ENCODE measurements at places on chromosomes 11 and 22.

DNA sequence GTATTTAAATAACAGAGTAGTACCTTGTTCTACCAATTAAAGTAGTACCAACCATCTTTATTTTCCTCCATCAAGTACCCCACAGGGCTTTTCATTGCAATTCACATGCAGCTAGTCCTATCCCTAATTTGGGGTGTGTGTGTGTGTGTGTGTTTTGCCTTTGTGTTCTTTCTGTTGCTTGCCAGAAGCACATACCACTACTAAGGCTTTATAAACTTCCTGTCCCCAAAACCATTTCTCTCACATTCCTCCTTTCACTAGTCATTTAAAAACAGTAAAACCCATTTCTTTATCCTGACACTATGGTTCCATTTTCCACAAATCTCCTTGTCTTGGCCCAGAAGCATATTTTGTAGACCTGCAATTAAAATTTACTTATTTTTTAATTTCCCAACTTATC lies 54.6 kb downstream of the SLC36A4 start:
- DNase-seq = no peak

- DNase-seq = no peak
Measured at GRCh38 chr11:128714881-128715280, 21.0 kb downstream of the FLI1 start.

GRCh38 chr22:30628491-30628890 lies 7.1 kb upstream of the SLC35E4 start:
- no peak for DNase-seq

- no peak for DNase-seq
Measured at GRCh38 chr22:37219533-37219932, 7.3 kb upstream of the SSTR3 start.

DNA sequence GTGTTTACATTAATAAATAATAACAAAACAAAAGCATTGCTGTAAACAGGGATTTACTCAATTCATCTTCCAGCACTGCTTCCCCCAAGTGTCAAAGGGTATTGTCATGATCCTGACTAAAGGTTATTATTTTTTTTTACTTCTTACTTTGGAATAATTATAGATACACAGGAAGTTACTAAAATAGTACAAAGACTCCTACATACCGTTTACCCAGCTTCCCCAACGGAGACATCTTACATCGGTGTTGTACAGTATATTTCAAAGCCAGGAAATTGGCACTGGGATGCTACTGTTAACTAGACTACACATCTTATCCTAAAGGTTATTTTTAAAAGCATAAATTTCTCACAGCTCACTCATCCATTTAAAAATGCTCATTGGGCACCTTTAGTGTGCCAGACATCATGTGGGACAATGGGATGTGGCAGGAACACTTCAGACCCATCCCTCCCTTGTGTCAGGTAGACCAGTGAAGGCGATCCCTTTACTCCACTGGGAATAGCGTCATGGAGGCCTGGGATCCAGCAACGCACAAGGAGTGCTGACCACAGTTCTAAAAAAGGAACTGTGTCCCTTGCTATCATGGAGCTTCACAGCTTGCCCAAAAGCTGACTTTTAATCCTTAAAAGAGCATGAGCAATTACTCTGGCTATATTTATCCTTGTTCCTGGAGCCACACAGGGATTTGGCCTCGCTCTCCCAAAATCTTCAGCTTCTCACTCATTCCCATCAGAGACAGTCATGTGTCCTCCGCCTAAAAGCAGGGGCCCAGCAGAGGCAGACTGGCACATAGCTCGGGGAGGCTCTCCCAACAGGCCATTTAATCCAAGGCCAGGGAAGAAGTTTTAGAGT lies 3.1 kb upstream of the IRAG1 start:
- no peak for DNase-seq

DNA sequence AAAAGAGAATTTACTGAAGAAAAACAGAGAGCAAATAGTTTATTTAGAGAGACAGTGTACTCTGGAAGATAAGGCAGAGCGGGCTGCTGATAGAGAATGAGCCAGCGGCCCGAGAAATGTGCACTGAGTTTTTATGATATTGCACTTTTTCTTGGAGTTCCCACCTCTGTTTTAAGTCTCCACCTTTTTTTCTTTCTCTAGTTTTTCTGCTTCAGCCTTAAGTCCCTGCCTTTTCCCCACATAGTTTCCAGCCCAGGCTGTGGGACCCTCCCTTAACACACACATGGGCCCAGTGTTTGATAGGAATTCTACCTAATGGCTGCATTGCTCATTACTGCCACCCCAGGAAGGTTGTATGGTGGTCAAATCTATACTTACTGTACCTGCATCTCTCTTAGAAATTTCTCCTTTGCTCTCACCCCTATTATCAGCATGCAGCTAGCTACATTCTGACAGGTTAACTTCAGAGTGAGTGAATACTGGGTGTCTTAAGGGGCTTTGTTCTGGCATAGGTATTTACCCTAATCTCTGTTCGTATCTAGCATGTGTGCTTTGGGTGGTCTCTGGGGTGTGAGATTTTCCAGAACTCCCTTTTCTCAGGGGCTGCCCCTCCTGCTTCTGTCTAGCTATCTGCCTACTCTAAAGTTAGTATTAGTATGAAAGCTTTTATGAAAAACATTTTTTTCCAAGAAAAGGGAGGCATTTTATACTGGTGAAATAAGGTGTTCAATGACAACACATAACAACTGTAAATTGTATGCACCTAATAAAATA lies 127.3 kb upstream of the TOP3B start:
- DNase-seq = no peak

DNA sequence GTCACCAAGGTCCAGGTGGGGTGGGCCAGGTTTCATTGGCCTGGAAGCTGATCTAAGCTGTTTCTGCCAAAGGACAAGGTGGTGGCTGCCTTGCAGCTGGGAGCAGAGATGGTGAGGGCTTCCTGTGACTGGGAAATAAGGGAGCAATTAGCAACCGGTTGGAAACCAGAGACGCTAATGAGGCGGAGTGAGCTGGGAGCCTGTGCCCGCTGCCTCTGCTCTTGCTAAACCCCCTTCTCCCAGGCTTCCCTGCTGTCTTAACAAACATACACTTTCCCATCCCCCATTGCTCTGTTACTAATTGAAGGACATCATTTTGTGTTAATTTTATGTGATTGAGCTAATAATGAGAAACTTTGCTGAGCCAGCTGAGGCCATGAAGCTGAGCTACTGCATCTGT lies 121.8 kb downstream of the INSC start:
- no peak for DNase-seq
